ENCODE measurements at places on chromosomes 11 and 22. TPM values are rescaled to one million over a fixed set of nuclear protein-coding genes. Genes with fewer than 3 reads are reported as not detected.

The PPP2R5B gene
- 28.3 TPM for total RNA-seq

DNA sequence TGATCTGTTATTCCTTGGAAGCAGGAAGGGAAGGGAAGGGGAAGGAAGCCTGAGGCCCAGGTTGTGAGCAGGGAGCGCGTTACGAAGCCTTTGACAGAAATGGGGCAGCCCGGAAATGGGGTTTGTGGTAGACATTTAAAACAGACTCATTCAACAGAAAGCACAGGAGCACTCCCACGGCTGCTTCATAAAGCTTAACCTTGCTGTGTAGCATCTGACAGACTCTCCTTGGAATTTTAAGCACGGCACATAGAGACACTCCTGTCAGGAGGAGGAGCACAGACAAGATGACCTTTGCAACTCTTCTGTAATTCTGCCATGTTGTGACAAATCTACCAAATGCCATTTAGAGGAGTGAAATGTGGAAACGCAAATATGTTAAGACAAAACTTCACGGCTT is 131.6 kb downstream of the FBXO7 start:
- peak; percentile 41 for DNase-seq

DNA sequence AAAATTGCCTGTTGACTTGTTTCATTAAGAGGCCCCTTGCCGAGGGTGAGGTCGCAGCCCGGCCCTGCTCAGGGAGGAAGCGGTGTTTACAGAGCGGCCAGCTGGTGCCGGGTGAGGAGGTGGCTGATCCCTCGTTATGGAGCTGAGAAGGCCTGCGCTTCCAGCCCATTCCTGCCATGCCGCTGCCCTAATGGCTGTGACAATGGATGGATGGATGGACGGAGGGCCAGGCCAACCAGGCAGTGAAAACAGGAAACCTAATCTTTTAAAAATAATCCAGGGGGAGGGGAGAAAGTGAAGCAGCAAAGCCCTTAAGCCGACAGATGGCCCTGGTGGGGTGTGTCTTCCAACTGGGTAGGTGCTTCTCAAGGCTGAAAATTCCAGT is 38.5 kb downstream of the BCR start:
- DNase-seq = no peak

The MS4A12 gene
- not detected for total RNA-seq

GRCh38 chr11:112759418-112759817 is 201.8 kb upstream of the NCAM1 start:
- DNase-seq = no peak

DNA sequence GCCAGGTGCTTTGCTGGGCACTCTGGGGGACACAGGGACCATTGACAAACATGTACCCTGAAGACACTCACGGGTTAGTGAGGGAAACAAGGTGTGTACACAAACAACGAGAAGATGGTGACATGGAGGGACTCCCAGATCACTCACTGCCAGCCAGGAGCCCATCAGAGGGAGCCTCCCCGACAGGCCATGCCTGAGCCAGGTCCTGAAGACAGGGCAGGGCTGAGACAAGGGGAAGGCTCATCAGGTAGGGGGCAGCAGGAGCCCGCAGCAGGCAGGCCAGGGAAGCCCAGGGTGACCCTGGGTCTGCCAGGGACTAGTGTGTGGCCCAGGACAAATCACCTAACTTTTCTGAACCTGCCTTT is 127.9 kb downstream of the BUD13 start:
- DNase-seq = no peak

- no peak for DNase-seq
Observed at GRCh38 chr11:133385781-133386180, 146.5 kb downstream of the OPCML start.

DNA sequence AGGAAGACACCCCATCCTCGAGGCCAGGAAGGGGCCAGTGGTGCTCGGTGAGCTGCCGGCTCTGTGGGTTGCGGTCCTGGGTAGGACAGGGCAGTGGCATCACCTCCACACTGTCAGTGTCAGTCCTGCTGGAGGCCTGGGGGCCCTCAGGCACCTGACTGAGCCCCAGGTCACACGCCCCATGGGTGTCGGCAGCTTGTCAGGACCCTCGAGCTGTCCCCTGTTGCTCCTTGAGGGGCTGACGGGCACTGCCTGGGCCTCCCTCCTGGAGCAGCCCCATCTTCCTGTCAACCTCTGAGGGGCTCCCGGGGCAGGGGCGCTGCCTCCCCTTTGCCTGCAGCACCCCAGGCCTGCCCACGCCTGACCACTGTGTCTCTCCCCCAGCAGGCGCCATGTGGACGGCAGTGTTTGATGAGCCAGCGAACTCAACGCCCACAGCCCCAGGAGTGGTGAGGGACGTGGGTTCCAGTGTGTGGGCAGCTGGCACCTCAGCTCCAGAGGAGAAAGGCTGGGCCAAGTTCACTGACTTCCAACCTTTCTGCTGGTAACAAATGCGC is 35.4 kb downstream of the SBF1 start:
- DNase-seq = no peak

- DNase-seq = no peak
Observed at GRCh38 chr11:48109046-48109666, 107.5 kb upstream of the OR4B1 start.

DNA sequence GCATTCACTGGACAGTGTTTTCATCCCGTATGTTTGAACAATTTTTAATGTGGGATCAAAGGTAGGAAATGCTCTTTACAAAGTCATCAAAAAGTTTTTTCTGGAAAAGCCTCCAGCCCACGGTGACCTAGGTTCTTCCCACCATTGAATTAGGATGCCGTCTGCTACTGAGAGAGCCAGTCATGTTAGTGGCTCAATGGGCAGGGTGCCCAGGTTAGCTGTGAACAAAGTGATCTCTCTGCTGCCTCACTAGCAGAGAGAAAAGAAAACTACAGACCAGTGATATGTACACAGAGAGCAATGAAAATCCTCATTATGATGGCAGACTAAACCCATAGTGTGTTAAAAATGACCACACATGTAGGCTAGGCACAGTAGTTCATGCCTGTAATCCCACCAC is 32.4 kb downstream of the KCNQ1 start:
- no peak for DNase-seq

DNA sequence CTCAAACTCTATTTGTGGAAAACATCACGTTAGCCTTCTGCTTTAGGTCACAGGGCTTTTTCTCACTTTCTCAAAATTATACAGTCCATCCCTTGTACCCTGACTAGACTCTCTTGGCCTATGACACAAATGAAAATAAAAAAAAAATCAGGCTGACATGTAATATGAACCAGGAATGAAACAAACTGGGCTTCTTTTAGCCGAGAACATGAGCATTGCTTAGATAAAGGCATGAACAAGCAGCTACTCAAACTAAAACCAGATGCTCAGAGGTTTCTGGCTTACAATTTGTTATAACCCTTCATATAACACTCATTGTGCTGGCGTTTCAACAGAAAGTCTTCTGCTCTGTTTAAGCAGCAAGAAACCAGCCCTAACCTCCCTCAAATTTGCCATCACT is 265.5 kb upstream of the NARS2 start:
- DNase-seq = no peak

The PRRG4 gene
- 0.84 TPM for total RNA-seq

DNA sequence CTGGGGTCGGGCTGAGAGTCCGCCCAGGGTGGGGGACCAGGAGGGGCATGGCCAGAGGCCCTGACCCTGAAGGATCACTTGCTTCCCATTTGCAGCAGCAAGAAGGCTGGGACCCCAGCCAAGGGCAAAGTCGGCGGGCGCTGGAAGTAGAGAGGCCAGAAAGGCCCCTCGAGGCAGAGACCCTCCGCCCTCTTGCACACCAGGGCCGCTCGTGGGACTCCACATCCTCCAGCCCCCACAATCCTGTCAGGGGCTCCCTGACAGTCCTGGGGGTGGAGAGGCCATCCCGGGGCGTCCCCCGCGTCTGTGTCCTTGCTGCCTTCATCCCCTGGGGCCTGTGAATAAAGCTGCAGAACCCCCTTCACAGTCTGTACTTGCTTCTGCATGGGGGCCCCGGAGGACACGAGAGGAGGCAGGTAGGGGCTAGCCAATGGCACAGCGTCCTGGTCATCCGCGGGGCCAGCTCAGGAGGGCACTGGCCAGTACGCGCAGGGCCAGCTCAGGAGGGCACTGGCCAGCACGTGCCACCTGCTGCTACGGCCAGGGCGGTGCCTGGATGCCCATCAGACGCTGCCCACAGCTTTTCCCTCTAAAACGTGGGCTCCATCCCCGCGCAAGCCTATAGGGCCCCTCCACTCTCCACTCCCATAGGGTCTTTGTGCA is 8.7 kb upstream of the MRPL23 start:
- peak; percentile 88 for DNase-seq

- DNase-seq = no peak
Observed at GRCh38 chr11:125958872-125959400, 13.1 kb downstream of the VSIG10L2 start.
